Stimulated activated CD8-positive, alpha-beta memory T cell treated with anti-CD3 and anti-CD28 coated beads, Interleukin-4, amount 100 ng/mL, for 24 hours (primary cell): ENCODE measurements at places on chromosomes 2 and 18.

DNA sequence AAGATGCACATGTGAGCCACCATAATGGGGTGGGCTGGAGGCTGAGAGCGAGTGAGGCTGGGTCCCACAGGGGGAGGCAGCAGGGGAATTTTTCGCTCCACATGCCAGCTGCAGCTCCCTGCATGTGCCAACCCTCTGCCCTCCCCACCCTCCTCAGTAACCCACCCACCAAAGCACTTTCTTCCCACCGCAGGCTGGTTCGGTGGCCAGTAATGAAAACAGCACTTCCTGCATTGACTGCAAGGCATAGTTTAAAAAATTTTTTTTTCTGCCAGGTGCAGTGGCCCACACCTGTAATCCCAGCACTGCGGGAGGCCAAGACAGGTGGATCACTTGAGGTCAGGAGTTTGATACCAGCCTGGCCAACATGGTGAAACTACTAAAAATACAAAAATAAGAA is 147.5 kb upstream of the TTC39C start:
- DNase-seq, result no peak

DNA sequence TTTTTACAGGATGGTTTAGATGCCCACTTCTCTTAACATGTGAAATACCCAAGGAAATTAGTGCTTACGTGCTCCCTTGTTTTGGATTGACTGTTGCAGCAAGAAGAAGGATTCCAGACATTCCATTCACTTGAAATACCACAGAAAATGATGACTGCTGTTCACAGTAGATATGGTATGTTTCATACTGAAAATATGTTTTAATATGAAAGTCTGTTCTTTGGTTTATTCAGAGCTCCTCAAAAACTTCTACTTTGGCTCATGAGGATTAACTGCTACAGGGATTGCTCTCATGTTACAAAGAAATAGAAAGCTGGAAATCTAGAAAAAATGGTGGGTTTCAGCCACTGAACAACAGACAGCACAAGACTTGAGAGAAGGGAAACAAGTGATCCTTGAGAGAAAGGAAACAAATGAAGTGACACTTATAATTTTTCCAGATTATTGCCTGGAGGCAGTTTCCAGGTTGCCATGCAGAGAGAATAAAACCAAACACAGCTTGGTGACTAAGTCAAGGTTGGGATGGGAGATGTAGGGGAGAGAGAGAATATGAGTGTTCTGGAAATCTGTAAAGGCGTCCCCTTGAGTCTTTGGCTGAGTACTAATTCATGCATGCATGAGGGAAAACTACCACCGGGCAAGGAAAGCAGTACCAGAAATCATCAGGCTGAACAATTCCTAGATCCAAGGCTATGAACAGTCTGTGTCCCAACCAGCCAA is 348.1 kb downstream of the CLIP4 start:
- DNase-seq, result no peak

- DNase-seq, result no peak
These were observed 204.7 kb upstream of the PID1 start for GRCh38 chr2:229475778-229476177.

DNA sequence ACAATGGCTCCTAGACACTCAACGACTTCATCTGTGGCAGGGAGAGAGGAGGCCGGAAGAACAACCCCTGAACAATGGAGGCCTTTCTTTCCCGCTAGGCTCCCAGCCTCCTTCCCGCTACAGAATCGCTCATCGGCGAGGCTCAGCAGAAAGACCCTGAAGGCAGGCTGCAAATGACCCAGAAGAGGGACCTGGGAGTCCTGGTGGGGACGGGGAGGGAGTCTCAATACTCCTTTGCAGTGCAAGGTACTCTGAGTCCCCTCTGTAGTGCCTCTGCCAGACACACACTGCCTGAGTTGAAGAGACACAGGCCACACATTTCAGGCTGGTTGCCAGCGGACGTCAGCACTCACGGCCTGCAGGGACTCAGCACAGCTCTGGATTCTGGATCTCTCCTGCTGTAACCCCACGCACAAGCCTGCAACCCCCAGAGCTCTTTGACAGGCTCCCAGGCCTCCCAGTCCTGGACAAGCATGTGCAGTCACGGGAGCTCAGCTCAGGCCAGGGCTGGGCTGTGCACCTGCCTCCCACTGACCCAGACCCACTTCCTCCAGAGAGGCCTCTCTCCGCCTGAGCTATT is 6.1 kb downstream of the GPR17 start:
- no peak for DNase-seq

GRCh38 chr18:55579501-55580270 is 8.3 kb downstream of the TCF4 start:
- no peak for DNase-seq

DNA sequence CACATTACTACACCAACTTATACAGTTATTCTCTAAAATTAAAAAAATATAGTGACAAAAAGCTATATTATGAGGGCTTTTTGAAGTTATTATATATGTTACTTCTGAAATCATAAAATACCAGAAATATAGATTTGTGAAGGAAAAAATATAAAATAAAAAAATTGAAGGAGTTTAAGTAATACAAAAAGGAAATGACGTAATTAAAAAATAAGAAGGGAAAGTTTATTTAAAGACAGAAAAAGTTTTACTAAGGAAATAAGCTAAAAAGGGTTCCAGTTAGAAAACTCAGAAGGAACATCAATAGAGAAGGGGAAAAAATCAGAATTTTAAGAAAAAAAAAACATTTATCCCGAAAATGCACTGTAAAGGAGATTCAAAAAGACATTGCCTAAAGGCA is 697.1 kb downstream of the MBD2 start:
- DNase-seq, result no peak

DNA sequence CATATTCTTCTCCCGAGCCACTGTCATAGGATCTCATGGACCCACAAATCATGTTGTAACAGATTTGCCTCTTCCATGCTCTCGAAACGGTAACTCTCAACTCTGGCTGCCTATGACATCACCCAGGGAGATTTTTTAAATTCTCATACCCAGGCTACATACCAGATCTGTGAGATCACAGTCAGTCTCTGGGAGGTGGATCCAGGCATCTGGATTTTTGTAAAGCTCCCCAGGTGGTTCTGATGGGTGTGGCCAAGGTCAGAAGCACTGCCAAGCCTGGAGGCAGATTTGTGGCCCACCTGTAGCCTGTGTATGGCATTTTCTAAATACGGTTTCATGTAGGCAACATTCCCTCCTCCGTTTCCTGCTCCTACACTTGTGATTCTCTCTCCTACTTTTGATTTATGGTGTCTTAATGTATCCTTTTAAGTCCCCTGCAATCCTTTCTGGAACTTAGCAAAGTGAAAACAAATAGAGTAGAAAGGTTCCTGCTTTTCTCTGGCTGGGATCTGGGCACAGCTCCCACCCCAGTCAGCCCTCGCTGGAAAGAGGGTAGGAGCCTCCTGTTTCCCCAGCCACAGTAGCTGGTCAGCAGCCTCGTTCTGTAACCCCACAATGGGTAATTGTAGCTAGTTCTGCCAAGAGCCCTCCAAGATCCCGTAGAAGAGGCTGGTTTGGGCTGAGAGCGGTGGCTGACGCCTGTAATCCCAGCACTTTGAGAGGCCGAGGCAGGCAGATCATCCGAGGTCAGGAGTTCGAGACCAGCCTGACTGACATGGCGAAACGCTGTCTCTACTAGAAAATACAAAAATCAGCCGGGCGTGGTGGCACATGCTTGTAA is 96.2 kb downstream of the KLHL29 start:
- no peak for DNase-seq

DNA sequence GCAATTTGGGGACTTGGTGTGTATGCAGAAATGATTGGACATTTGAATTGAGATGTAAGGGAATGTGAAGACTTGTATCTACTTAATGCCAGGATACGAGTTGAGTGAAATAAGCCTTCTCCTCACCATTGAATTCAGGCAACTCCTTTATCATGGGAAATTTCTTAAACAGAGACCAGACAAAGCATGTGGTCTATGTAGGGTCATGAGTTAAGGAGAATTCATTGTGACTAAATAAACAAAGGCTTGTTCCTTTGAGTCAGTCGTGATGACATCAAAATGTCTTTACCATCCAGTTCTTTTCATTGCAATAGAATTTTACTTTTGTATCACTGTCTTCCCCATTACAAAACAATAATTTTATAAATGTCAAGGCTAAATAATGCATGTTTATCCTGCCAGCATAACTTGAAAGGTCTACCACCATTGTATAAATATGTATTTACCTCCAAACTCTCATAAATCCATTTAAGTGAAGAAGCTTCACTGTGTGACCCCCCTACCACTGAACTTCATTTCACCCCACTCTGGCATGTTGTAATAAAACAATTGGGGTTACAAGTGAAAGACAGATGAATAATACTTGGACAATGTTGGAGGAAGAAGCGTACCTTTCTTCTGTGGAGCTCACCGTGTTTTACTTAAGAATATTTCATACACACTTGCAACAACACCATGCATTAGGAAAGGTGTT is 149.4 kb downstream of the EPHA4 start:
- DNase-seq, result no peak

DNA sequence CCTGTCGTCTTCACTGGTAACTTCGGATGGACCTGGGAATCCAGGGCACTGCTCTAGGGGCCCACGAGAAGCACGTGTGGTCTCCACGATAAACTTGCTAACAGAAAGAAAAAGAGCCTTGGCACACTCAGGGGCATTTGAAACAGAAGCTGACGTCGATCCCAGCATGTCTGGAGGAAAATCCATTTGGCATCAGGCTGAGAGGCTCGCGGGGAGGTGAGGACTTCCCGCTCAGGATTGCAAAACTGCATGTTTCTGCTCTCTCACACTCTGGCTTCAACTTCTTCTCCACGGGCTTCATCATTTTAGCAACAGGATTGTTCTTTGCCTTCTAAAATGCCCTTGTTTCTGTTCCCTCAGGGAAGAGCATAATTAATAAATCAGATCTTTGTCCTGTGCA is 181.7 kb upstream of the COPS8 start:
- DNase-seq, result no peak

- no peak for DNase-seq
These were observed 147.8 kb downstream of the PMAIP1 start for GRCh38 chr18:60047556-60047955.

GRCh38 chr2:241956521-241957110 is 87.1 kb downstream of the RTP5 start:
- DNase-seq, result no peak
